ENCODE measurements at places on chromosomes 2 and 18.
A peak's percentile ranks its signal among the peaks of the same experiment; 100 is the strongest.

DNA sequence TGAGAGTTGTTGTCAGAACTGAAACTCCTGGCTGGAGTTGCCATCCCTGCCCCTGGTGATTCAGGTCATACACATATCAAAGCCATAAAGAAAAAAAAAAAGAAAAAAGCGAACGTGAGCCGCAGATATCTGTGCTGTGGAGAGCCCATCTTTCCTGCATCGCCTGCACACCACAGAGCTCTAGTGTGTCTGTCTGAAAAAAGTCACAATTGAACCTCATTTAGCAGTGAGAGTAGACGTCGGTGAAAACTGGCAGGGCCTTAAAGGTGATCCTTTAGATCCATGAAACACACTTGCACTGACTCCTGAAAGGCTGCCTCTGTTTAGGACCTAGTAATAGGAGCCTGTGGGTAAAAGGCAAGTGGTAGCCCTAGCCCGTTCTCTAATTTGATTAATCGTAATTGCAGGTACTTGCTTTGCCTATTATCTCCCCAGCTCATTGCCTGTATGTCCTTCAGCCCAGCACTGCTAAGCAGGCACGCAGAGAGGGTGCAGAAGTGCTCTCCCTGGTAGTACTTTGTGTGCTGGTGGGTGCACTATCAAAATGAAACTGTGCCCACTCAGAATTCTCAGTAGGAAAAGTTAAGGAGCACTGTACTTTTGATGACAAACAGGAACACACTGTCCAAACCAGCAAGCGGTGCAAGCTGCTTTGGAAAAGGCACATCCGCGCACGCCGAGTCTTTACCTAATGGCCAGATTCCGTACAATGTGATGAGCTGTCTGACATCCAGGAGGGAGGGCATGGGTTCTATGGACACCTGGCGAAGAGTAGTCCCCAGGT is 103.5 kb upstream of the ASB18 start:
- DNase-seq: no peak

GRCh38 chr2:128687565-128687964 is 368.9 kb upstream of the HS6ST1 start:
- DNase-seq: no peak

- no peak for DNase-seq
These were observed 6.8 kb downstream of the ESCO1 start for GRCh38 chr18:21593540-21594257.

DNA sequence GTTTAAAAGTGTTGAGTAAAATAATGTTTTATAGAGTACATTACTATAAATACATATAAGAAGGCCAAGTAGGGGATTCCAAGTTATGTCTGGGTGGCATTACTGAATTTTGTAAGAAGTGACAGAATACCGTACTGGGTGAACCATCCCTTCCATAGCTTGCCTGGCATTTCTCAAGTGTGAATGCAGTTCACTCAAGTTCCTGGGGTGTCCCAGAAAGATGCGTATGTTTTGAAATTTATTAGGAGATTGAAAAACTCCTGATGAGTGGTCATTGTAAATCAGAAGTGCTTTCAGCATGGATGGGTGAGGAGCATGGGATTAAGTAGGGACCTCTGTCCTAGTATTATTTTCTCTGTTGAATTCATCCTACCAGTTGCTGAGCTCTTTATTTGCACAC is 103.2 kb downstream of the VAPA start:
- DNase-seq: no peak

GRCh38 chr2:2527148-2527547 is 196.1 kb upstream of the MYT1L start:
- no peak for DNase-seq

DNA sequence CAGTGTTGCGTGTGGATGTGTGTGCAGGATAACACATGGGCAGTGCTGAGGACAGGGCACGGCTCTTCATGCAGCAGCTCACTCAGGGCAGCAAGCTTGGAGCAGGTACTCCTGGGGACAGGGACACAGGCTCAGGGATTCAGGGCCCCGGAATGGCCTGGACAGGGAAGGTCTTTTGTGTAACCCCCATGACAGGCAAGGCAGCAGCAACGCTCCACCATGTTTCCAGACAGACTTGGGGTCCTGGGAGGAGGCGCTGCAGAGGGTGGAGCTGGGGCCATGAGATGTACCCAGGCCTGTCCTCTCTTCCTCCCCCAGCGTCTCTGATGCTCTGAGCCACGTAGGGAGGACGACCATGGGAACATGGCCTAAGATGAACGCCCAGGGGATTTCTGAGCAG is 58.3 kb downstream of the ADNP2 start:
- no peak for DNase-seq

DNA sequence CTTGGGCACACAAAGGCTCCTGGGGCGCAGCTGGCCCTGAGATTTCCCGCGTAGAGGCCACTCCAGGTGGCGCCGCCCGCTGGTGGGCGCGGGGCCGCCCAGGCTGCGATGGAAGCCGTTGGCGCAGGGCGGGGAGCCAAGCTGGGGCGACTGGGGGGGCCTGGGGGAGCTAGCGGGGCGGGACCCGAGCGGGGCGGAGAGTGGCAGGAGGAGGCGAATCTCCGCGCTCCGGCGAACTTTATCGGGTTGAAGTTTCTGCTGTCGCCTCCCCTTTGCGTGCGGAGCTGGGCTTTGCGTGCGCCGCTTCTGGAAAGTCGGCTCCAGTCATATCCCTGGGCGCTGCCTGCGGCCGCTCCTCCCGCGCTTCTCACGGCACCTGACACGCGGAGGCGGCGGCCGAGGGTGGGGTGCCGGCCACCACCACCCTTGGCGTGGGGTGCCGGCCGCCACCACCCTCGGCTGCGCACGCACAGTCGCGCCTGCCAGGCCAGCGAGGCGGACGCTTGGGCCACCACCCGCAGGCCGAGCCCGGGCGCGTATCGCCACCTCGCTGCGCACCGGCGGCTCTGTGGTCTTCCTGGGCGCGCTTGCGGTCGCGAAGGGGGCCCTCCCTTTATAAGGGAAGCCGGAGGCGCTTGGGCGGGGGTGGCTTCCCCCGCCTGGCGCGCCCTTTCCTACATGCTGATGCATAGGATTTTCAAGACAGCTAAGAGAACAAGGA is 919 bp upstream of the CYP1B1 start:
- DNase-seq: peak; percentile 86

- peak; percentile 12 for DNase-seq
These were observed 30.9 kb upstream of the IER3IP1 start for GRCh38 chr18:47206945-47207637.

DNA sequence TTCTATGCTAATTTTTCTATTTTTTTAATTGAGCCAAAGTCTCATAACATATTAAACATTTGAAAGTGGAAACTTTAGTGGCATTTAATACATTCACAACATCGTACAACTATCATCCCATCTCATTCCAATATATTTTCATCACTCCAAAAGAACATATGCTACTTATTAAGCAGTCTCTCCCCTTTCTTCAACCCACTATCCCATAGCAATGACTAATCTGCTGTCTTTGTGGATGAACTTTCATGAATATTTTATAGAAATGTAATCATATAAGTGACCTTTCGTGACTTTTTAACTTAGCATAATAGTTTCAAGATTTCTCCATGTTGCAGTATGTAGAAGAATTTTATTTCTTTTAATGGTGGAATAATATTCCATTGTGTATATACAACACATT is 90.3 kb downstream of the CCDC178 start:
- DNase-seq: no peak

DNA sequence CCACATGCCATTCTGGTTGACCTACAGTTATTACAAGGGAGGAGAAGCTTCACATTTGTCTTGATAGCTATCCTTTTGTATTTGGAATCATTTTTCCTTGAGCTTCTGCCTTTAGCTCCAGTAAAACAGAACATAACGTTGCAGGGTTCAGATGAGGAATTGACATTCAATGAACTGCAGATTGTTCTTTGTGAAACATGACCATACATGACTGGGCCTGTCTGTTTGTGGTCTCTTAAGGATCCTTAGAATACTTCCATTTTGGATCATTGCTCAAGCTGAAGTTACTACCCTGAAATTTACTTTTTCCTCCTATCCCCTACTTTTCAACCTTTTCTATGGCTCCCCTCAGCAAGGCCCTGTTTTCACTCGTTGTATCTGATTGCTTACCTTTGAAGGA is 1281.7 kb upstream of the CELF4 start:
- DNase-seq: no peak

- no peak for DNase-seq
These were observed 630.5 kb downstream of the TDRD15 start for GRCh38 chr2:21754164-21754788.

DNA sequence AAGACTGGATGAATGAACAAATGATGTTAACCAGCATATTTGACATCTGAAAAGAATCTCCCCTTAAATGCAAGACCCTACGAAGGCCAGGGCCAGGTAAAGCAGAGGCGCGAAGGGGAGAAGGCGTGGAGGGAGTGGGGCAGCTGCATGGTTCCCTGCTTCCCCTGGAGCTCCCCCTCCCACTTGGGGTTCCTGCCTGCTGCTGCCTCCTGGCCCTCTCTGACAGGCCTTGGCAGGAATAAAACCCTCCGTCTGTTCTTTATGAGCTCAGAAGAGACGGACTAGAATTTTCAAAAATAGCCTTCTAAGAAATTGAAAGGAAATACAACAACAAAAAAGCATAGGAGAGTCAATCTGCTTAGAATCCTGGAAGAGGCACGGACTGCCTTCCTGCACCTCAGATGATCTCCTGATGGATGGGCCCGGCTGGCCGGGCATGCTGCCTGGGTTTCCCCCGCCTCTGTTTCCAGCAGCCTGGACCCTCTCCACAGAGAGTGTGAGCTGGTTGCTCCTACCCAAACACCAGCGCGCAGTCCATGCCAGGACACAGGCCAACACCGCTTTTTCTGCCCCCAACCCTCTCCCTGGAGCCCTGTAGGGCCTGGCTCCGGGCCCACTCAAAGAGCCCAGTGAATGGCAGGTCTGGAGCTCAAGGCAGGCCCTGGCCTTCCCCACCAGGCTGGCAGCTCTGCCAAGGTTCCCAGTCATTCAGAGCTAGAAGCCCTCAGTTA is 23.9 kb downstream of the CFAP65 start:
- no peak for DNase-seq

DNA sequence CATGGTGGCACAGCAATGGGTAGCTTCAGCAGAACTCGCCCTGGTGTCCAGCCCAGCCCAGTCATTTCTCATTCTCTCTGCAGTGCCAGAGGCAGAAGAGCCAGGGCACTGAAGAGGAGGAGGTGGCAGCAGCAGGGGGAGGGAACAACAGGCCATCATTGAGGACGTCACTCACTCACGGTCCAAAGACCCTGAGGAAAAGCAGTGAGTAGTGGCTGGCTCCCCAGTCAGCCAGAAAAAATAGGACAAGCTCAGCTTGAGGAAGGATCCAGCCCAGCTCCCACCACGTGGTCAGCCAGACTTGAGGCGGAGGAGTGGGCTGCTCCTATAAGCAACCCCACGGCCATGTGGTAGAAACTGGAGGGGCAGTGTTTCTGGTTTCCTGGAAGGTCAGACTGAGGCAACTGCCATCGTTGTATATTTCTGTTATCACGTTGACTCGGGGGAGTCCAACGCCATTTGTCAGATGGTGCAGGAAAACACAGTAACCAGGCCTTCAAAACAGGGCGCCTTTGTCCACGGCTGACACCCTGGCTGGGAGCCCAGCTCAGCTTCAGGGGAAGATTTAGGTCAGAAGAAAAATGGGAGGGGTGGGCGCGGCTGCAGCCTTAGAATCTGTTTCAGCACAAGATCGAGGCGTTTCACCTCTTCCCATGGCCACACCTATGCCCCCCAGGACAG is 19.0 kb upstream of the TMEM247 start:
- no peak for DNase-seq

DNA sequence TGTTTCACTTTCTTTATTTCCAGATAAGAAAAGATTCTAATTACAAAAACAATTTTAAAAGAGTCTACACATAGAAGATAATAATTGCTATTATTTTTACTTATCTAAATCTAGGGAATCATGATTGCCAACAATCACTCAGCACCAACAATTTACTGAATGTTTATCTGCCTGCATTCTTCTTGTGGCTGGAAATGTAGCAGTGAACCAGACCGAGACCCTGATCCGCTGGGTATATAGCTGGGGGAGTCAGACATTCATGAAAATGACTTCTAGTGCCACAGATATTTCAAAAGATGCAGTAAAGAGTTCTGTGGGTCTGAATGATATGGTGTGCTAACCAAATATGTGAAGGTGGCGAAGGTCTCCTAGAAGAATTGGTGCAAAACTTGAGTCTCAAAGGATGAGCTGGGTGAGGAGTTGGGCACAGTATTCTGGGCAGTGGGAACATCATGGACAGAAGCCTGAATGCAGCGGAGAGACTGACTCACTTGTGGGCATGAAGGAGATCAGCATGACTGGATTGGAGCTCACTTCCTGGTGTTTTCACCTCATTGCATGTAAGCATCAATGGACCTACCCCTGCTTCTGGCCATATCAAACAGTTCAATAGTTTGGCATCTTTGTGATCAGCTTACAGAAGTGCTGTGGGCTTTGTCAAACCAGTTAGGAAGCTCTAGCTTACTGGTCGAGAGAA is 26.1 kb upstream of the FN1 start:
- DNase-seq: peak; percentile 62

DNA sequence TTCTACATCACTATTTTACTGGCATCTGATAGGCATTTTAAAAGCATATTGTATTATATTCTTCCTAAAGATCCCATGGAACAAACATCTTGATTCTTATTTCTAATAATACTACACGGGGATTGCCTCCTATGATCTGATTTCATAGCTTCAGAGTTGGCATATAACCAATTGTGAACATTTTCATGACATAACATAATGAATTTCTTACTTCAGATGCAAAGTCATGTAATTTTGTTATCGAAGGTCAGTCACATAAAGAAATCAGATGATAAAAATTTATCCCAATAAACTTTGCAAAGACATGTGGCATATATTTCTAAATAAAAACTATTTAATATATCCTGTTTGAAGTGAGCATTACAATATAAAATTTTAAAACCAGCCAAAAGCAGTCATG is 93.3 kb downstream of the COL5A2 start:
- DNase-seq: no peak

- no peak for DNase-seq
These were observed 8.7 kb downstream of the TYMS start for GRCh38 chr18:666177-666576.

DNA sequence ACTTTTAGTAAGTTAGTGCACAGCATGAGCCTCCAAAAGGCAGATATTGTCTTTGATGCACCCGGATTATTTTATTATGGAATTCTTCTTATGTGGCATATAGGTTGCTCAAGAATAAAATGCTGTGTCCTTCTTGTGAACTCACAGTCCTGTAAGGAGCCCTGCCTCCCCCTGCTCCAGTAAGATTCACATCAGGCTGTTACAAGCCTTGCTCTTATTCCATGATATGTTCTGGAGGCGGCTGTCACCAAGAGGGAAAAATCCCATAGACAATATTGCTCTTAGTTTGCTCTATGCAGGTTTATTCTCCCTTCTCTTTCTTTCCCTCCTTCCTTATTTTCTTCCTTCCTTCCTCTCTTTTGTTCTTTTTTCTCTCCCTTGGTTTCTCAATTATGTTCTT is 182.3 kb downstream of the MYT1L start:
- DNase-seq: no peak

DNA sequence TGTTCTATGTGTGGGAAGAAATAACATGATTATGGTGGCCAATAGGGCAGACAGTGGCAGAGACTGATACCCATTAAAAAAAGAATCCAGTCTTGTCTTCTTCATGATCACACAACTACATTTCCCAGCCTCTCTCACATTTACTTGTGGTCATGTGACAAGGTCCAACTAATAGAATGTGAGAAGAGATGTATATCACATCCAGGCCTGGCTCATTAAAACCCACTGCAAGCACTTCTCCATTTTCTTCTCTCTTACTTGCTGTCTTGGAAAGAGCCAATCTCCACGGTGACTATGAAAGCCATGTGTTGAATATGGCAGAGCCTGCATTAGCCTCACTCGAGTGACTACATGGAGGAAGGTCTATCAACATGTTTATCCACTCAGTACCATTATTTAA is 306.2 kb upstream of the ZEB2 start:
- no peak for DNase-seq

GRCh38 chr2:23283653-23284052 is 101.3 kb upstream of the KLHL29 start:
- peak; percentile 63 for DNase-seq
